Subcutaneous adipose tissue (tissue), 4 donors: ENCODE measurements at places on chromosomes 7 and 10. TPM values are rescaled to one million over a fixed set of nuclear protein-coding genes. Genes with fewer than 3 reads are reported as not detected.

TAS2R3 gene
- total RNA-seq, result 1.9 TPM

GPR26 gene
- not detected for total RNA-seq

DENND2A gene
- total RNA-seq, result 13.6 TPM

ADAM22 gene
- 3.1 TPM for total RNA-seq

STEAP4 gene
- total RNA-seq, result 90.9 TPM

STEAP1 gene
- total RNA-seq, result 12.2 TPM

PDZD7 gene
- 1.5 TPM for total RNA-seq

MCM10 gene
- total RNA-seq, result 5.4 TPM

UTF1 gene
- total RNA-seq, result not detected

LRRC61 gene
- 1.6 TPM for total RNA-seq

RNF148 gene
- total RNA-seq, result 2.2 TPM

TRAPPC14 gene
- 2.6 TPM for total RNA-seq

PRKCQ gene
- total RNA-seq, result 1.0 TPM

UFSP1 gene
- total RNA-seq, result 6.0 TPM

SEMA3D gene
- total RNA-seq, result 3.1 TPM

HOXA7 gene
- 2.8 TPM for total RNA-seq

CD36 gene
- total RNA-seq, result 6,827 TPM

OR2A42 gene
- total RNA-seq, result not detected

VPS26A gene
- 77.6 TPM for total RNA-seq

SNCG gene
- 172 TPM for total RNA-seq

TUBAL3 gene
- not detected for total RNA-seq

ZNF425 gene
- total RNA-seq, result 1.2 TPM

FGL2 gene
- 62.6 TPM for total RNA-seq

CACNB2 gene
- total RNA-seq, result 2.4 TPM

CRYGN gene
- total RNA-seq, result not detected

EGFR gene
- total RNA-seq, result 84.0 TPM

CYP26C1 gene
- 0.22 TPM for total RNA-seq

SLC16A12 gene
- total RNA-seq, result 8.9 TPM

ANLN gene
- total RNA-seq, result 6.8 TPM

IGF2BP3 gene
- 2.0 TPM for total RNA-seq

PIK3AP1 gene
- total RNA-seq, result 21.0 TPM

LRRD1 gene
- total RNA-seq, result 0.16 TPM

TMEM213 gene
- total RNA-seq, result not detected

GPNMB gene
- 211 TPM for total RNA-seq

CPA5 gene
- not detected for total RNA-seq

SHTN1 gene
- total RNA-seq, result 8.1 TPM

GPRIN2 gene
- total RNA-seq, result not detected

ING3 gene
- 24.8 TPM for total RNA-seq

CYP3A5 gene
- 0.88 TPM for total RNA-seq

OGDHL gene
- total RNA-seq, result not detected

CXCL12 gene
- total RNA-seq, result 76.6 TPM
